ENCODE measurements at places on chromosomes 13 and 19.

GRCh38 chr13:106701771-106702341 is 133.9 kb upstream of the ARGLU1 start:
- no peak for DNase-seq

DNA sequence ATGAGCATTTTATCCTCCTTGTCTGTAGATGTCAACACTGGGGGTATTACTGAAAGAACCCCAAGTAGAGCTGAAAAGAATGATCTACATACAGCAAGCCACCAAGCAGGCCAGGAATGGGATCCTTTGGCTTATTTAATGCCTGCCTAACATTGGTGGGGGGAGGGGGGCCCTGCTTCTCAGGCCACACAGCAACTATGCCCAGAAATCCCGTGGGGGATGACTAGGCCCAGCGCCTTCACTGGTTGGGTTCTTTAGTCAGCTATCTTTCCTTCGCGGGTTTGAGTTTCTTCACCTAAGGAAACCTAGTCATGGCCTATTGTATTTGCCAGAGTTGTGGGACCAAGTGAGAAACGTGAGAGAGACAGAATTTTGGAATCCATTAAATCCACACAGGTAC is 80.5 kb downstream of the CCNA1 start:
- DNase-seq = no peak

- DNase-seq = no peak
These were observed 14.5 kb upstream of the PTPRS start for GRCh38 chr19:5355076-5355475.

DNA sequence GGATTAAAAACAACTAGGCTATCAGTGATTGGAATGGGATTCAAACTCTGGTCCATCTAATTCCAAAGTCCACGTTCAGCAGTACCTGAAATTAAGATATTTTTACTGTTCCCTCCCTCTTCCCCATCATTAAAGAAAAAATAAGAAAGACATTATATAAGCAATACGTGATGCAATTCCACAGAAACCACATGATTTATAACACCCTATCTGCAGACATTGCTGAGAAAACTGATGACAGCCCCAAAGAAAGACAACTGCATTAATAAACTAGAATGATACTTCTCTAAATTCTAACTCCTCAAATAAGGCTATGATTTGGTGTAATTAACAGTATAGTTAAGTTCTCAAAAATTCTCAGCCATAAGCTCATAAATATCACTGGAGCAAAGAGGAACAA is 19.1 kb downstream of the LNX2 start:
- DNase-seq = no peak

Measured in RKO (cell line).